Esophagus squamous epithelium (tissue), 5 donors: ENCODE measurements at places on chromosomes 16 and 17.

GRCh38 chr17:43530288-43531081, 15.7 kb downstream of the ETV4 start:
- DNase-seq, result no peak

DNA sequence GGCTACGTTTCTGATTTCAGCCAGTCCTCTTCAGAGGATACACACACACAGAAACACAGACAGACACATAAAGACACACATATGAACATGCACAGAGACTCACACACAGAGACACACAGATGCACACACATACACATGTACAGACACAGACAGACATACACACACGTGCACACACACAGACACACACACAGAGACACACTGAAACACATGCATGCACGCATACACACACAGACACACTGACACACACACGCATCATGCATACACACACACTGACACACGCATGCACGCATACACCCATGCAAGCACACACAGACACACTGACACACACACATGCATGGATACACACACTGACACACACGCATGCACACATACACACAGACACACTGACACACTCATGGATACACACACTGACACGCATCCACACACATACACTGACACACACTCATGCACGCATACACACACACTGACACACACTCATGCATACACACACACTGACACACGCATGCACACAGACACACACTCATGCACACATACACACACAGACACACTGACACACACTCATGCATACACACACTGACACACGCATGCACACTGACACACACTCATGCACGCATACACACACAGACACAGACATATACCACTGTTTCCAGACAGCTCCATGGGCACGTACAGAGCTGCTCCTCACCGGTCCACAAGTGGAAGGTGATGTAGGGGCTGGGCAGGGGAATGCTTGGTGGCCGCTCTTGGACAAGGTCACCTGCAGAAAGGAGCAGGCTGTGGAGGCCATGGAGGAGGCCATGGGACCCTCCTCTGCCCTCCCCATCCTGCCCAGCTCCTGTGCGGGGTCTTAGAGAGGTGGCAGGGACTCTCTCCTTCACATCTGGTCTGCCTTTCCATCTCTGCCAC, 30.1 kb upstream of the MFSD6L start:
- DNase-seq, result no peak

DNA sequence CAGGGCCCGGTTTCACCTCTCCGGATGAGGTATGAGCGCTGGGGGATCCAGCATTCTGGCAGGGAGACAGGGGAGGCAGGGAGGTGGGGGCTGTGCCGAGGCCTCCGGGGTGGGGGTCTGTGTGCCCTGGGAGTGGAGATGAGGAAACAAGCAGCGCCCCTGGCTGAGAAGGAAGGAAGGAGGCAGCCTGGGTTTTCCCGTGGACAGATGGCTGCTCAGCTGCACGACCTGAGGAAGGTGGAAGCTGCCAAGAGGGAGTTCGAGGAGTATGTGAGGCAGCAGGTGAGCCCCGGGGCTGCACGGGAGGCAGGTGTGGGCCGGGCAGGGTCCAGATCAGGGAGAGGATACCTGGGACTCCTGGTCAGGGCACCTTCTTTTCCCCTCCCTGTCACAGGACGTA, 4.3 kb downstream of the RNF112 start:
- DNase-seq, result no peak

DNA sequence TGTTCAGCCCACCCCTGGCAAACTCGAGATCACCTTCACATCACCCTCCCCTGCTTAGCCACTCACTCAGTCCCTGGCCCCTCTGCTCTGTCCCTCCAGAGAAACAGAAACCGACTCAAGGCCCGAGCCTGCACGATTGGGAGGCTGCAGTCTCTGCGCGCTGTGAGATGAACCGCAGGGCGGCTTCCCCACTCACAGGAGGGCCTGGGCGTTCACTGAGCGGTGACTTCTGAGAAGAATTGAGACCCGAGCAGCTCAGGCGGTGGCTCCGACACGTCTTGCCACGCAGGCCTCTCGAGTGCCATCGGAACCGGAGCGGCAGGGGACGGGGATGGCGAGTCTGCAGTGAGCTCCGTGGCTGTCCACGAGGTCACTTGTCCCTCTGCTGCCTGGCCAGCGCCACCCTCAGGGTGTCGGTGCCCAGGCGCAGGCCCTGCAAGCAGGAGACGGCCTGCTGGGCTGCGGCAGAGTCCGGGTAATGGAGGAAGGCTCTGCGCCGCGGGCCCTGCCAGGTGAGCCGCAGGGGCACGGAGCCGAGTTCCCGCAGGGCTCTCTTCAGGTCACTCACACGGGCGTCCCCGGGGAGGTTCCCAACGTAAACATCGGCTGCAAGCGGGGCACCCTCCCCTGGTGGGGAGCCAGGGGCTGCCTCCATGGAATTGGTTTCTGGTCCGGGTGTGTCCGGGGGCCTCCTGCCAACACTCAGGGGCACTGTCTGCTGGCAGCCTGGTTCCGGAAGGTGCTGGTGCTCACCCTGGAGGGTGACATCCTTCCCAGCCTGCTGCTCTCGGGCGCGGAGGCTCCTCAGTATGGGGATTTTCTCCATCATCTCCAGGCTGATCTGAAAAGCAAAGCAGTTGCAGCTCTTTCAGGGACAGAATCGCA, 21.6 kb downstream of the FOXF1 start:
- no peak for DNase-seq

DNA sequence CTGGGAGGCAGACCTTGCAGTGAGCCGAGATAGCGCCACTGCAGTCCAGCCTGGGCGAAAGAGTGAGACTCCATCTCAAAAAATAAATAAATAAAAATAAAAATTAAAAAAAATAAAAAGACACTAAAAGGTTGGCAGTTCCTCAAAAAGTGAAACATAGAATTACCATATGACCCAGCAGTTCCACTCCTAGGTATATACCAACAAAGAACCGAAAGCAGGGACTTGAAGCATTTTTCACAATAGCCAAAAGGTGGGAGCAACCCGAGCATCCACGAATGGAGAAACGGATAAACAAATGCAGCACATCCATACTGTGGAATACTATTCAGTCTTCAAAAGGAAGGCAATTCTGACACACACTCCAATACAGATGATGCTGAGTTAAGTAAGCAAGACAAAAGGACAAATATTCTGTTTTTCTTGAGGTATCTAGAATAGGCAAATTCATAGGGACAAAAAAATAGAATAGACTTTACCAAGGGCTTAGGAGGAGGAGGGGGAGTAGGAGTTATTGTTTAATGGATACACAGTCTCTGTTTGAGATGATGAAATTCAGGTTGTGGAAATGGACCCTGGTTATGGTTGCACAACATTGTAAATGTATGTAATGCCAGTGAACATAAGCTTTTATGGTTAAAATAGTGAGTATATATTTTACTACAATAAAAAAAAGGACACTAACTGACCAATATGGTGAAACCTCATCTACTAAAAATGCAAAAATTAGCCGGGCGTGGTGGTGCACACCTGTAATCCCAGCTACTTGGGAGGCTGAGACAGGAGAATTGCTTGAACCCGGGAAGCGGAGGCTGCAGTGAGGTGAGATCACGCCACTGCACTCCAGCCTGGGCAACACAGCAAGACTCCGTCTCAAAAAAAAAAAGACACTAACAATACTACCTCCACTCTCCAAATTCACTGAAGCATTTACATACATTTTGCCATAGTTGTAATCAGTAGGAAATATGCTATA, 27.0 kb upstream of the SLC35B1 start:
- DNase-seq, result no peak

- no peak for DNase-seq
Observed at GRCh38 chr16:9128346-9129342, 37.2 kb downstream of the HAPSTR1 start.

DNA sequence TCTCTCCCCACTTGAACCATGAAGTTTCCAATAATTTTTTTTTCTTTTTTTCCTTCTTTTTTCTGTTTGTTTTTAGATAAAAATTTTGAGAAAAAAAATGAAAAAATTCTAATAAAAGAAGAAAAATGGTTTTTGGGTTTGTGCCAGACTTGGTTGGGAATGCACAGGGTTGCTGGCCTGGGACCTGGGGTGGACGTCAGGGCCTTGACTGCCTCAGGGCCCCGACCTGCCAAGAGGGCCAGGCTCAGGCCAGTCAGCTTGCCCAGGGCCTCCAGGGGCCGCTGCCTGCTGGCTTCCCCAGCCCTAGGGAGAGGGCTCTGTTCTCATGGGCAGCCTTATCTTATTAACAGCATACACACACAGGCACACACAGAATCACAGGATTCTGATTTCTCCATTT, 6.5 kb downstream of the TBX6 start:
- no peak for DNase-seq

DNA sequence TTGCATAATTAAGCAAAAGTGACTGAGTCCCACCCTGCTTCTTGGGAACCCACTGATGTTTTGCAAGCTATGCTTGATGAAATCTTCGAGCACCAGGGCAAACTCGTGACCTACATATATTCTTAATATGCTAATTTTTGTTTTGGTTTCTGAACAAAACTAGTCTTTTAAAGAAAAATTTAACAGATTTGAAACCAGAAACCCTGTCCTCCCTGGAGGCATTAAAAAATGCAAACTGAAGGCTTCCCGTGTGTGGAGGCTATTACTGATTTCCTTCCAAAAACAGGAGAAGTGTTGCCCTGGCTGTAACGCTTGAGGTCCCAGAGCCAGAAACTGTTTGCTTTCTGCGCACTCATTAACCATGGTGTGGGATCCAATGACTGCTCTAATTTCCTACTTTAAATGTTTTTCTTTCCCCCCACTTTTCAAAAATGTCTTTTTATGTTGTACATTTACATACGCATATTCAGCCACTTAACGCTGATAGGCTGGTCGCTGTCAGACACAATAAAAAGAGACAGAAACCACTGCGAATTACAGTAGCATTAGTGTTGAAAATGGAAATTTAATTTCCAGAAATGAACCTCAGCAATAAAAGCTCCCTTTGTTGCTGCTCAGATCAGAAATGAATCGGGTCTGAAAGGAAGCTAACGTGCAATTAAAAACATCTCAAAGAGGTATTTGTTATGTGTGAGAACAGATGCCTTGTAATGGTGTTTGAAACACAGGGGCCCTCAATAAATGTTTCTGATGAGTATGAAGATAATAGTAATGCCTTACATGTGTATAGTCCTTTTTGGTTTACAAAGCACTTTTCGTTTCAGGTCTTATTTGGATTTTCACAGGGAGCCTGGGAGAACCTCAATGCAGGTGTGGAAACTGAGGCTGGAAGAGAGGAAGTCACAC, 39.9 kb upstream of the IRX6 start:
- no peak for DNase-seq

- DNase-seq, result no peak
Observed at GRCh38 chr16:71674229-71674628, 48.2 kb downstream of the MARVELD3 start.

- no peak for DNase-seq
Observed at GRCh38 chr17:49454050-49454449, 39.4 kb upstream of the PHB1 start.

DNA sequence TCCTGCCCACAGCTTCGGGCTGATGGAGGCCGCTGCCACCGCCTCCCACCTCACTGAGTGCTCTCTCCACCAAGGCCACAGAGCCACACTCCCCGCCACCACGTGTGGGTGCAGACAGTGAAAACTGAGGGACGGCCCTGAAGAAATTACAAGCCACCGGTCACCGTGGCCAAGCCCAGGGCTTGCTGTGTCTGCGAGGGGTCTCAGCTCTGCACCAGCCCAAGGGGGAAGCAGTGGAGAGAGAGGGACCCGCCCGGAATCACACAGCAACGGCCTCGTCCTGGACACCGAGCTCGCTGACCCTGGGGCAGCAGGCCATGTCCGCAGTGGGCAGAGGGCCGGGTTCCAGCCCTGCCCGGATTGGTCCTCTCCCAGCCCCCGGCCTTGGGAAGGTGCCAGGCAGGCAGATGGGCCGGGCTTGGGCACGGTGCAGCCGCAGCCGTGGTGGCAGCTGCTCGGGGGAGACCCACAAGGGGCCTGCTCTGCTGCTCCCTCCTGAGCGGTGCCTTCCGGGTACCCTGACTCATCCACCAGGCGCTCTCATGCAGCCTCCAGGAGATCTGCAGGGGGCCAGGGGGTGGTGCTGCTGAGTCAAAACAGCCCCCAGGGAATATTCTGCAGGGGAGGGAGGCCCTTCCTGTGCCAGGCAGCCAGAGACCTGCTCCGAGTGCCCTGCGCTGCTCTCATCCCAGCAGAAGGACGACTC, 52.0 kb downstream of the CBFA2T3 start:
- no peak for DNase-seq

- DNase-seq, result no peak
Observed at GRCh38 chr16:9527976-9528375, 436.5 kb downstream of the HAPSTR1 start.

- DNase-seq, result no peak
Observed at GRCh38 chr16:88854306-88855111, 2.2 kb downstream of the GALNS start.

- no peak for DNase-seq
Observed at GRCh38 chr17:83201206-83202001, 122.0 kb downstream of the METRNL start.

DNA sequence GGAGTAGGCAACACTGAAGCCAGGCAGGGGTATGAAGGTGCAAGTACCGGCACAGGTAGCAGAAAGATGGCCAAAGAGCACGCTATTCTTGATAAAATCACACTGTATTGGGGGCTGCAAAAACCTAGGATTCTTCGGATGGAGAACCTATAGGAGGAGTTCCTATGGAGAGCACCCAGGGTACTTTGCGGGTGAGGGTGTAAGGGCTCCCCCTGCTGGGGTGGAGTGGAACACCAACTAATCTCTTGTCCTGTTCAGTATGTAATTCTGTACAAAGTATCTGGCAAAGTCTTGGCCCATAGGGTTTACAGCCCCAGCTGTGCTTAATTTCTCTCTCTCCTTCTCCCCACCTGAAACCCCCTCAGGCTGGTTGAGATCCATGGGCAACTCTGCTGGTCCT, 393.1 kb upstream of the ASIC2 start:
- no peak for DNase-seq

GRCh38 chr17:67841992-67842391, 16.7 kb downstream of the BPTF start:
- no peak for DNase-seq

- DNase-seq, result peak; percentile 84
Observed at GRCh38 chr16:30957456-30958174, at the start of gene SETD1A. TSS of gene SETD1A (plus strand) at chr16:30957754. CDS start at chr16:30958732, 978 bp downstream.

- DNase-seq, result no peak
Observed at GRCh38 chr17:34420254-34420766, 57.3 kb upstream of the CCL1 start.

DNA sequence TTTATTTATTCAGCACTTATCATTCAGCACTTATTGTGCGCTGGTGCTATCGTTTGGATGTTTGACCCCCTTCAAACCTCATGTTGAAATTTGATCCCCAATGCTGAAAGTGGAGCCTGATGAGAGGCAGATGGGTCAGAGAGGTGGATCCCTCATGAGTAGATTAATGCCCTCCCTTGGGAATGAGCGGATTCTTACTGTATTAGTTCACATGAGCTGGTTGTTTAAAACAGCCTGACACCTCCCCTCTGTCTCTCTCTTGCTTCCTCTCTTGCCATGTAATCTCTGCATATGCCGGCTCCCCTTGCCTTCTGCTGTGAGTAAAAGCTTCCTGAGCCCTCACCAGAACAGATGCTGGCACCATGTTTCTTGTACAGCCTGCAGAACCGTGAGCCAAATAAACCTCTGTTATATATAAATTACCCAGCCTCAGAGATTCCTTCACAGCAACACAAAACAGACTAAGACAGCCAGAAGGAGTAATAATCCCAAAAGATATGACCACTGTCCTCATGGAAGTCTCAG, 111.1 kb downstream of the CACNG3 start:
- DNase-seq, result no peak

GRCh38 chr17:15651583-15652110, 32.1 kb upstream of the FBXW10B start:
- DNase-seq, result peak; percentile 31

- DNase-seq, result no peak
Observed at GRCh38 chr17:49850772-49851386, 3.0 kb upstream of the TAC4 start.

- no peak for DNase-seq
Observed at GRCh38 chr16:53968896-53969295, 264.9 kb downstream of the FTO start.
